ENCODE measurements at places on chromosomes 4 and X.

- DNase-seq: no peak
Observed at GRCh38 chrX:118148737-118149136, 32.1 kb upstream of the KLHL13 start.

DNA sequence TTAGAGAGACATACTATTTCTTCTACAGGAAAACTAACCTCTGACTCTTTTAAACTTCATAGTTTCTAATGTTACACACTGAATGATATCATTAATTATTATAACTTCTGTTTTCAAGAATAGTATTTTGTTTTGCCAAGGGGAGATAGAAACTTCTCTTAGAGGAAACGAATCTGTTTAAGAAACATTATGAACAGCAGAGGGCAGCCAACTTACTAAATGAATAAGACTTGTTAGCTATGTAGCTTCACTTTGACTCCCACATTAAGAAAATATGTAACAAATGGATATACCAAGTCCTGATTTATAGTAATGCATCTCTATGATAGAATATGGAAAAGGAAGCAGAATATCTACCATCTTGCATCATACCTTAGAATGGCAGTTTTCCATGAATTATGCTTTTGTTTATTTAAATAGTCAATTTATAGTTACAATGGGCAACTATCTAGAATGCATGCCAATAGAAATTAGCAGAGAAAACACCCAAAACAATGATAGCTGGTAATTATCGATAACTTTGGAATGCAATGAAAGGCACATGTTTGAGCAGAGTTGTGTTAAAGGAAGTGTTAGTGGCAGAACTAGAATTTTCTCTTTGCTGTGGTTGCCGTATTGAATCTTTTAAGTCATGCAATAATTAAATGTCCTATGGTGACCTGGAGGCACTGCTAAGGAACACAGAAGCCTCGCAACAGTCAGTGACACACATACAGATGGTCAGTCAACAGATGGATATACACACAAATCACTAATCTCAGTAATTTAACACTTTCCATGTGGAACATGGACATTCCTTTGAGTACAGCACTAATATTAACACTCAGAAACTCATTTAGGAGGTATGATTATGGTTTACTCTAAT is 105.7 kb upstream of the PDLIM3 start:
- peak; percentile 54 for DNase-seq

GRCh38 chr4:117814277-117815246 is 219.7 kb upstream of the NDST3 start:
- no peak for DNase-seq

GRCh38 chrX:154032160-154032559 is 12.5 kb upstream of the IRAK1 start:
- DNase-seq: no peak

DNA sequence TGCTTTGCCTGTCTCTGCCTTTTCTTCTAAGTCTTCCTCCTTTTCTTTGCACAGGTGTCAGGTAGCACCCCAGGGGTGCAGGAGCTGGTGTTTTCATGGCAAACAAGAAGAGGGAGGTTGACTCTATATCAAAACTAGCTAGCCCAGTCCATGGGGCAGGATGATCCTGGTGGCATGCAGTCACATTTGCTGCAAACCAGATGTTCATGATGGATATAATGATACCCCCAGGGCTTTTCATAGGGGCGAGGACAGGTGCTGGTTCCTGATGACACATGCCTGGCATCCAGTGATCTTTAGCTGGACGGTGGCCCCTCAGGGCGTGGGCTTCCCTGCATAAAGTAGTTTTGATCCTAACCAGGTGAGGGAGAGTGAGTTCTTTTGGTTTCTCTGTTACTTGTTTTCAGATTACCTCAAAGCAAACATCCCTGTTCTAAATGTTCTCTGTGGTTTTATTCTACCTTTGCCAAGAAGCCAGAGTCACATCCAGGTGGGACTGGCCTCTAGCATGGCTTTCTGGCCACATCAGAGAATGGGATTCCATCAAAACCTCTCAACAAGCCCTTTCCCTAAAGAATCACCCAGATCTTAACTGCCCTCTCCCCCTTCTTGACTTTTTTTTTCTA is 11.2 kb upstream of the UBA6 start:
- no peak for DNase-seq

DNA sequence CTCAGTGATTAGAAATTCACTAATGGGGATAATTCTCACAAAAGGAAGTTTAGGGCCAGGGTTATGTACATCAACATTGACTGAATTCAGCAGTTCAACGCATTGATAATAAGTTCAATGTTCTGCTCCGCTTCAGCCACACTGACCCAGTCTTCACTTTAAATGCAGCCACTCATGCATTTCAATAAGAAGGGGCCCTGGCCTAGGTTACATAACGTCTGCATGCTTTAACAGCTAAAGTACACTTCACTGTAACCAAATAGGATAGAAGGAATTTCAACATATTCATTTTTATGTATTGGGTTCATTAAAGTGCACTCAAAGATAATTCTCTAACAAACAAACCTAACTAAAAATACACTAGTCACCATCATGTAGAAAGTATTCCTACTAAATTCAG is 12.8 kb upstream of the TSPAN7 start:
- DNase-seq: no peak

Measured in RPMI8226 (cell line).